ENCODE measurements at places on chromosomes 12 and 14.

GRCh38 chr12:47881826-47882427 lies 22.9 kb downstream of the VDR start:
- no peak for DNase-seq

- DNase-seq = no peak
Observed at GRCh38 chr12:123888989-123889388, 83.6 kb downstream of the CCDC92 start.

GRCh38 chr14:90839024-90839888 lies 23.0 kb upstream of the TTC7B start:
- DNase-seq = no peak

- no peak for DNase-seq
Observed at GRCh38 chr12:79782172-79782900, 91.6 kb upstream of the PAWR start.

- DNase-seq = no peak
Observed at GRCh38 chr14:99025418-99025817, 246.6 kb downstream of the BCL11B start.

DNA sequence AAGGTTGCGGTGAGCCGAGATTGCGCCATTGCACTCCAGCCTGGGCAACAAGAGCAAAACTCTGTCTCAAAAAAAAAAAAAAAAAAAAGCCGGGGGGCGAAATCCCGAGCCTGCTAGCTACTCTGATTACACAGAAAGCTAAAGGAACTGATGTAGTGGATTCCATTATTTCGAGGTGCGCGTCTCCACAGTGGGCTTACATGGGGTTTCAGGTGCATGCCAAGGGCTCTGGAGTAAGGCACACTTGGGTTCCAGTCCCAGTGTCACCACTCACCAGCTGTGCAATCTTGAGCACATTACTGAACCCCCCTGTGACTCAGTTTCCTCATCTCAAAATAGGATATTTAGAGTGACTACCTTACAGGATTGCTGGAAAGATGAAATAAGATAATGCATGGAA lies 1.7 kb upstream of the RAB15 start:
- no peak for DNase-seq

DNA sequence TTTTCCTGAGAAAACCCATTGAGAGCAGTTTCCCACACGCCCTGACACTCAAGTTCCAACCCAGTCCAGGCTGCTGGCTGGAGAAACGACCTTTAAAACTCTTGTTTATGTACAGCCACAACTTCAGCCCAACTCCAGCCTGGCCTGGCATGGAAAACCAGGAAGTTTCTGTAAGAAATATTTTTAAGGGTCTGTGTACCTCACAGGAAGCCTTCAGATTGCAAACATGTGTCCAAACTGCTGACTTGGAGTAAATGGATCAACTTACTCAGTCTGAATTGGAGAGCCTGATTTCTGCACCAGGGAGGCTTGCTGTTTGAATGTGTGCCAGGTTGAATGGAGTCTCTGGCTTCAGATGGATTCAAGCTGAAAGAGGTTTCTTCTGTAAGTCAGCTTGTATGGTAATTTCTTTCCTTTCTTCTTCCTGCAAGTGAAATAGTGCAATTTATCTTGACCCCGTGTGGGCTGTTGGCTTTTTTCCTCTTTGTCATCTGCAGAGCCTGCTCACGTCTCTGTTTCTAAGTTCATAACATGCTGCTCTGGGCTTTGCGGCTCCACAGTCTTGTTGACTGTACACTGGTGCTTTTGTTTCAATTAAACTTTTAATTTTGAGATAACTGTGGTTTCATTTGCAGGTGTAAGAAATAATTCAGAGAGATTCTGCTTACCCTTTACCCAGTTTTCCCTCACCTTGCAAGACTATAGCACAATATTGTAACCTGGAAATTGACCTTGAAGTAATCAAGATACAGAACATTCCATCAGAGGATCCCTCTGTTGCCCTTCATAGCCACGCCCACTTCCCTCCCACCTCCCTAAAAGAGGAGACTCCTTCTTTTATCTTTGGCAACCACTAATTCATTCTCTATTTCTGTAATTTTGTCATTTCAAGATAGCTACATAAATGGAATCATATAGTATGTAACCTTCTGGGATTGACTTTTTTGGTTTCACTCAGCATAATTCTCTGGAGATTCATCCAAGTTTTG lies 109.7 kb upstream of the PRMT8 start:
- DNase-seq = no peak

GRCh38 chr12:122659579-122659978 lies 43.6 kb downstream of the HCAR2 start:
- DNase-seq = no peak

DNA sequence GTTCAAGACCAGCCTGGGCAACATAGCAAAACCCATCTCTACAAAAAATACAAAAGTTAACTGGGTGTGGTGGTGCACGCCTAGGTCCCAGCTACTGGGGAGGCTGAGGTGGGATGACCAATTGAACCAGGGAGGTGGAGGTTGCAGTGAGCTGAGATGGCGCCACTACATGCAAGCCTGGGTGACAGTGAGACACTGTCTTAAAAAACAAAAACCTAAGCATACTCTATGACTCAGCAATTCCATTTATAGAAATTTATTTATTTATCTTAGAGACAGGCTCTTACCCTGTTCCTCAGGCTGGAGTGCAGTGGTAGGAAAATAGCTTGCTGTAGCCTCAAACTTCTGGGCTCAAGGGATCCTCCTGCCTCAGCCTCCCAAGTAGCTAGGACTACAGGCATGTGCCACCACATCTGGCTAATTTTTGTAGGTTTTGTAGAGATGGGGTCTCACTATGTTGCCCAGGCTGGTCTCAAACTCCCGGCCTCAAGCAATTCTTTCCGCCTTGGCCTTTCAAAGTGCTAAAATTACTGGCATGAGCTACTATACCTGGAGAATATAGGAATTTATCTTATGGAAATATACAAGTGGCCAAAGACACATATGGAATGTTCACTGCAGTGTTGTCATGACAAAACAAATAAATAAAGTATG lies 43.3 kb downstream of the NCKAP5L start:
- DNase-seq = no peak

DNA sequence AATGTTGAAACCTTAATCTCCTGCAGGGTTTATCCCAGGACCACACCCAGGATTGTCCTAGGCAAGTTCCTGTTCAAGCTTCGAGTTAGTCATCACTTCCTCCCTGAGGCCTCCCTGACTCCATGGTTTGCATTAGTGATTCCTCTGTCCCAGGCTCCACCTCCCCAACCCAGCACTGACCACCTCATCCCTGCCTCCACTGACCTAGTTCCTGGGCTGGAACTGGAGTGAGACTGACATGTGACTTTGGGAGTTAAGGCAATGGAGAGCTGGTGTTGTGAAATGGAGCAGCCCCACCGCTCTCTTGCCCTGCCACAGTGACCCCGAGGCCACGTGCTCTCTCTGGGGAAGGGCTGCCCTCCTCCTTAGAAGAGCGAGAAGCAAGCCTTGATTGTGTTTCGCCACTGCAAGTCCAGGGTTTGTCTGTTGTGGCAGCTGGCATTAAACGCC lies 15.8 kb upstream of the DTX1 start:
- no peak for DNase-seq

DNA sequence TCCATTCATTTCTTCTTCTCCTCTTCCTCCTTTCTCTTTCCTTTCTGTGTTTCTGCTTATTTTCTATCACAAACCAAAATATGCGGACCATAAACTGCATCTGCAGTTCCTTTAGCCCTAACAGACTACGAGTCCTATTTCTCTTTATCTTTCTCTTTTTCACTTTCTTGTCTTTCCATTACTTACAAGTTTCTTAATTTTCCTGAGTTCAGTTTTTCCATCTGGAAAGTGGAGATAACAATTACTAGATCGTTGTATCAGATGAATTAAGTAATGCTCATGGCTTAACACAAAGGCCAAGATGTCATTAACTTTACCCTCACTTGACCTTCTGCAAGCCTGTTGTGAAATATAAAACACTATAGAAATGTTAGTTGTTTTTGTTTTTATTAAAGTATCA lies 983 bp upstream of the COPS7A start:
- DNase-seq = no peak

DNA sequence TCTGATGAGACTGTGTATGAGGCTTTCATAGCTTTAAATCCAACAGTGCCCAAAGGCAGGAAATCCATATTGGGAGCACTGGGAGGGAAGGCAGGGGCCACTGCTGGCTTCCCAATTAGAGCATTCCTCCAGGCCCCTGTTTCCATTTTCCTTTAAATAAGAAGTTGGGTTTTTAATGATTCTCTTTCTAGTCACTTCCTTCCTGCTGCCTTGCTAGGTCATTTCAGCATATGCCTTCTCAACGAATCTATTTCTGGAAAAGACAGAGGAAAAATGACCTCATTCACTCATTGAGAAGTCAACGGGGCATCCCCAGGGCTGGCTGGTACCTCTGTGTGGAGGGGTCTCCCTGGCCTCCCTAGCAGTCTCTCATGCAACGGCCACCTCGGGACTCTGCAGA lies 43.5 kb downstream of the IGF1 start:
- DNase-seq = no peak

Measured in stimulated activated CD8-positive, alpha-beta memory T cell treated with anti-CD3 and anti-CD28 coated beads, Interleukin-12 subunit alpha, Interleukin-12 subunit beta, amount 100 ng/mL, for 4 hours (primary cell).